Brain microvascular endothelial cell (primary cell): ENCODE measurements at places on chromosomes 1 and 21.
A peak's percentile ranks its signal among the peaks of the same experiment; 100 is the strongest.

DNA sequence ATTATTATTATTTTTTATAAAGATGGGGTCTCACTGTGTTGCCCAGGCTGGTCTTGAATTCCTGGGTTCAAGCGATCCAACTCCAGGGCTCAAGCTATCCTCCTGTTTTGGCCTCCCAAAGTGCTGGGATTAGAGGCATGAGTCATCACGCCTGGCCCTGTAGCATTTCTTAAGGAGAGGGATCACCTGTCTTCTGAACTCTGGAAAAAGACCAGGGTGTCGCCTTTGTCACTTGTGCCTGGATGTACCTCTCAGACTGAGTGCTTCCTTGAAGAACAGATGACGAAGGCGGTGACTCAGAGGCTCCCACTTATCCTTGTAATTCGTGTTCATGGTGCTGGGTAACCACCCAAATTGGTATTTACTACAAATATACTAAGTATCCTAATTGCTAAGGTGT is 2.4 kb upstream of the CGN start:
- DNase-seq: no peak

DNA sequence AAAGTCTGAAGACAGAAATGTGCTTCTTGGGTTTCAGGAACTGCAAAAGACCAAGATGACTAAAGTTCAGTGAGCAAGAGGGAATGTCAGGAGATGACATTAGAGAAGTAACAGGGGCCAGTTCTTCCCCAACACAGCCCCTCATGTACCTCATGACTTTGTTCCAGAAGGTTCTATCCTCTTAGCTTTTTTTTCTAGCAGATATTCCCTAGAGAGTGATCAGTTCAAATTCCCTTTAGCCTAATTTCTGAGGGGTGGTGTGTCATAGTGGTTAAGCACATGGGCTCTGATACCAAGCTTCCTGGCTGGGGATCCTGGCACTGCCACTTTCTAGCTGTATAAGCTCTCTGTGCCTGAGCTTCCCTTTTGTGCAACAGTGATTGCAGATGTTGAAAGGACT is 108.0 kb downstream of the LBR start:
- DNase-seq: no peak

DNA sequence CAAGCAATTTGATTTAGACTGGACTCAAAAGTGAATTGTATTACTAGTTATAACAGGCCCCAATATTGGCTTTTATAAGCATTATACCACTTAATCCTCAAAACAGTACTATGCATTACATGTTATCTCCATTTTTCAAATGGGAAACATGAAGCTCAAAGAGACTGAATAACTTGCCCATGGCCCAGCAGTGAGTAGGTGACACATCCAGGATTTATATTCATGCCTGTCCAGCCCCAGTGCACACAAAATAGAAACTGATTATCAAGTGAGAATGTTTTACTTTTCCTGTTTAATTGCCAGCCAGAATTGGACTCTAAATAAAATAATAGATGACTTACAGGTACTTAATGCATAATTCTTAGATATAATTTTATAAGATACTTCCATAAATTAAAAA is 82.9 kb downstream of the NIBAN1 start:
- no peak for DNase-seq

- no peak for DNase-seq
Observed at GRCh38 chr21:35578831-35579471, 481.4 kb downstream of the SETD4 start.

DNA sequence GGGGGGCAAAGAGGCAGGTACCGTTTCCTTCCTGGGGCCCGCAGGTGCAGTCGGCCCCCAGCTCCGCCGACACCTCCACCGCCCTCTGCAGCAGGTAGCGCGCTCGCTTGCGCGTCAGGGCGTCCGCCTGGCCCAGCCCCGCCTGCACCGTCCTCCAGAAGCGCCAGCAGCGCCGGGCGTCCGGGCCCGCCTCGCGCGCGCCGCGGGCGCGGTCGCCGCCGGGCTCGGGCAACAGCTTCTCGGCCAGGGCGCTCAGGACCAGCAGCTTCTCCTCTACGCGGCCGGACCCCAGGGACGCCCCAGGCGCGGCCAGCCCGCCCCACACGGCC is 863 bp downstream of the TARBP1 start:
- DNase-seq: no peak

DNA sequence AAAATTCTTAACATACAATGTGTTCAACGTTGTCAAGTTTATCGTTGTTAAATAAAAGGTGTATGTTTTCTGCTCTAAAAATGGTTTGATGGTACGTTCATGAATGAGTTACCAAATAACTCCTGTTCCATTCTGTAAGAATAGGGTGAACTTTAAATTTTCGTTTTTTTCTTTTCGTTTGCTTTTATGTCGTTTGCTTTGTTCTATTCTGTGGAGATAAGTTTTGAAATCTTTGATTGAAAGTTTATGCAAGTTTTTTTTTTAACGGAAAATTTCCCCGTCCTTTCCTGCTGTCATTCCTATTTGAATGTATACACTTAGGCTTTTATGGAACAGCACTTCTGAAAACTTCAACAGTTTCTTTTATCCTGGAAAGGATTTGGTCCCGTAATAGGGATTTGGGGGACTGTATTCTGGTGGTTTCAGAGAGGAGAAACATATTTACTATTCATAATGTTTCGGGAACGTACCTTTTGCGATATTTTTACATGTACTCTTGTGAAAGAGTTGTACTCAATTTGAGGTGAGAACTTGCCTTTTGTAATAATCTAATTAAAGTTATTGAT is 1.7 kb downstream of the DR1 start:
- DNase-seq: no peak

DNA sequence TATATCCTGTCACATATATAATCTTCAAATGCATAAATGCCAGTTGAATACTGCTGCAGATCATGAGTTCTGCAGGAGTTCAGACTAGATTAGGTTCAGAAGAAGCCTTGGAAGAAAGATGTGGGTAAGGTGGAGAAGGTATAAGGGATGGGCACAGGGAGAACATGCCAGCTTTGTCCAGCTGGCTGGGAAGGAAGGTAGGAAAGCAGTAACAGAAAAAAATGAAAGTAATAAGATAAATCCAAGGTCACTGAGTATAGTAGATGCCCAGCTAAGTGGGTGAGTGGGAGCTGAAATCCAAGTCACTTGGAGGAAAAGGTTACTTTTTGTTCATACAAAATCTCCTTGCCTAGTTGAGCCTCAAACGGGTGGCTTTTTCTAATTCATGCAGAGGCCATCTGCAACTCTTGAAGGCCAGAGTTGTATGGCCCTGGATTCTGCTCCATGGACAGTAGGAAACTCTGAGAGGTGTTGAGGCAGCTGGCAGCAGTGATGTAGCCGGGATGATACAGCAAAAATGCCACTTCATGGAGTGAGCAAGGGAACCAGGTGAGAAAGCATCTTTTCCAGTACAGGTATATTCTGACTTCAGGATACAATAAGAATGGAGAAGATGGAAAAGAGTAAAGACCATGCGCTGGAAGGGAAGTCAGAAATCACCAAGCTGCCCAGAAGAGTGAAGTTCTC is 3.4 kb downstream of the RCSD1 start:
- DNase-seq: no peak

GRCh38 chr1:200491103-200491502 is 81.3 kb upstream of the ZNF281 start:
- no peak for DNase-seq

DNA sequence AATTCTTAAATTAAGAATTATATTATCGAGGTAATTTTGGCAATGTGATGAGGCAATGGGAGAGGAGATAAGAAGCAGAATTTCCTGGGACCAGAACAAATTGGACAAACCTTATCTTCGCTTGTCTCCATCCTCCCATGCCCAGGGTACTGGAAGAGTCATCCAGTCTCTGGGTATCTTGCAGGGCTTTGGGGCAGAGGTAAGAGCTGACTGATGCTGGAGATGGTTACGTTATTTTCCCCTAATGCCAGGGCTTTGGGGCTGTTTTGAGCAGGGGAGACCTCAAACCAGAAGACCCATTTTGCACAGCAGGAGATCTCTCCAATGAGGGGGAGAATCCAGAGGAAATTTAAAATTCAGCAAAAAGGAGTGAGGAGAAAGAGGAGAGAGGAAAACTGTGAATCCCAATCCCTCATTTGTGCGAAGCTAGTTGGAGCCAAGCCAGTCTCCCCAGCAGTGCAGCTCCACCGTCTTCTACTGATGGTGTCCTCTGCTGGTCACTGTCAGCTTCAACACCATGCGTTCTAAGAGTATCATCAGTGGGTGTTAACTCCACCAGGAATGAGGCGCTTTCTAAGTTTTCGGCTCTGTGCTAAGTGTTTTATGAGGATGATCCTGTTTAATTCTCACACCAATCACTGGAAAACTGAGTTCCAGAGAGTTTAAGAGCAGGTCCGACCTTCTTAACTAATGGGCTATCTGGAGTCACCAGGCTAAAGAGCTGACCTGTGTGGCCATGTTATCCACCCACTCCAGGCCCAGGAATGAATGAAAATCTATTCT is 86.8 kb upstream of the CD34 start:
- peak; percentile 78 for DNase-seq

DNA sequence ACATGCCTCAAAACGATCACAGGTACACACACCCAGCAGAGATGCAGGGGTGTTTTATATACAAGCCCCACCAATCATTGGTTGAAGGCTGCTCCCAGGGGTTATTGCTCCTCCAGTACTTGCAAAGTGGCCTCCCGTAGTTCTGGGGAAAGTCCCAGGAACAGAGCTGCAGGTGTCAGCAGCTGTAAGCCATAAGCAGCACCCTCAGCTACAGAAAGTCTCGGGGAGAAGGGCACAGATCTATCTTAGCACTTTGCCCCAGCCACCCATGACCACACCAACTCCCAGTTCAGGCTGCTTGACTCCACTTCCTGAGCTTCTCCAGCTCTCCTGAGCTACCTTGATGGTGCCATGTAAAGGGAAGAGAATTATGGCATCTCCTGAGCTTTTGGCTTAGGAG is 222.7 kb upstream of the GJB5 start:
- DNase-seq: no peak

- DNase-seq: no peak
Observed at GRCh38 chr1:203364094-203364801, 13.3 kb upstream of the FMOD start.

DNA sequence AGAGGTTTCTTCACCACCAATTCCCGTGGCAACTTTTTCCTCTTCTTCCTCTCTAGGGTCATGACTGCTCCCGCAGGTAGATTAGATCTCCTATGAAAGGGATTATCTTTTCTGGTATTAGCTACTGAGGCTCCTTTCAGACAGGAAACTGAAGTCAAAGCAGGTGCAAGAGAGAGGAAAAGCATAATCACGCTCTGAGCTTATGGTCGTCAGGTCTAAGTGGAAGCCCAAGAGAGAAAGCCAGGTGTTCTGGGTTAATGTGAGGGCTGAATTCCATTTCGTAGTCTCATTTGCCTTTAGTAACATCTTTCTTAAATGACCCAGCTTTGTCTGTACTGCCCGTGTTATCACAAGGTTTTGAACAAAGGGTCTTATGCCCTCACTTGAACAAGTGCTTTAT is 8.3 kb upstream of the MAP3K21 start:
- no peak for DNase-seq

DNA sequence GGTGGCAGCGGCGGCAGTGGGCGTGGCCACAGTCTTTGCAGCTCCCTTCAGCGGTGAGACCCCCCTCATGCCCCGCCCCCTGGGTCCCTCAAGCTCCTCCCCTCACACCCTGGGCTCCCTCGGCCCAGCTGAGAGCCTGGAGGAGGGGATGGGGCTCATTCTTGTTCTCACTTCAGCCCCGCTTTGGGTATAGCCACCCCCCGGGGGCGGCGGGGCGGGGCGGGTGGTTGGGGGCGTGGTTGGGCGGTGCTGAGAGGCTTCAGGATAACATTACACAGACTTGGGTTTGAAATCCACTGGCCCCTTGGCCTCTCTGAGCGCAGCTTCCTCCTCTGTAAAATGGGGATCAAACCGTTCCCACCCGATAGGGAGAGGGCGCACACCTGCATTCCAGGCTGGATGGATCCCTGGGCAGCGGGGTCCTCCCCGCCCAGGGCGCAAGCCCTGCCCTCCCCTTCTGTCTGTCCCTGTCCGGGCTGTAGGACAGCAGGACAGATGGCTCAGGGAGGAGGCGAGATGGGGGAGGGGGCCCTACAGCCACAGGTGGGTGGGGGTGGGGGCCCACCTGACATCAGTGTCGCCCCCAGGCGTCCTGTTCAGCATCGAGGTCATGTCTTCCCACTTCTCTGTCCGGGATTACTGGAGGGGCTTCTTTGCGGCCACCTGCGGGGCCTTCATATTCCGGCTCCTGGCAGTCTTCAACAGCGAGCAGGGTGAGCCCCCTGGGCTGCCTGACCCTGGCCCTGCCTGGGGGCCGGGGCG is 5.1 kb downstream of the CLCNKA start:
- DNase-seq: no peak

- peak; percentile 92 for DNase-seq
Observed at GRCh38 chr1:27968692-27969091, 8.9 kb downstream of the XKR8 start.

DNA sequence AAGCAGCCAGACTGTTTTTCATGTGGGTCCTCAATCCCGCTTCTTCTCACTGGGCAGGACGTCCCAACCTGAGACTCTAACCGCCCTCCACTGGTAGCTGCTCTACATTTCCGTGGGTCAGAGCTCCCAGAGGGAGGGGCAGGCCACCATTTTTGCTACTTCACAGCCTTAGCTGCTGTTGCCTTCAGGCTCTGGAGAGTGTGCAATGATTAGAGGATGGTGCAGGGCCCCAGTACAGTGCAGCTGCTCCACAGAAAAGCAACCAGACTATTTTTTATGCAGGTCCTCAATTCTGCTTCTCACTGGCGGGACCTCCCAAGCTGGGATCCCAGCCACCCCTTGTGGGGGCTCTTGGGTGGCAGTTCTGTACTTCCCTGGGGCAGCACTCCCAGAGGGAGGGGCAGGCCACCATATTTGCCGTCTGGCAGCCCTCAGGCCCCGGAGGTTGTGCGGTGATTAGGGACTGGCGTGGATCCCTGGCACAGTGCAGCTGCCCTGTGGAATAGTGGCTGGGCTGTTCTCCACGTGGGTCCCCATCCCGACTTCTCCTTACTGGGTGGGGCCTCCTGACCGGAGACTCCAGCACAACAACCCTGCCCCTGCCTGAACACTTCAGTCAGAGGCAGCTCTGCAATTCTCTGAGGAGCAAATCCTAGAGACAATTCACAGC is 647.6 kb upstream of the PKN2 start:
- no peak for DNase-seq

- no peak for DNase-seq
Observed at GRCh38 chr1:30305519-30305918, 417.9 kb downstream of the MATN1 start.

DNA sequence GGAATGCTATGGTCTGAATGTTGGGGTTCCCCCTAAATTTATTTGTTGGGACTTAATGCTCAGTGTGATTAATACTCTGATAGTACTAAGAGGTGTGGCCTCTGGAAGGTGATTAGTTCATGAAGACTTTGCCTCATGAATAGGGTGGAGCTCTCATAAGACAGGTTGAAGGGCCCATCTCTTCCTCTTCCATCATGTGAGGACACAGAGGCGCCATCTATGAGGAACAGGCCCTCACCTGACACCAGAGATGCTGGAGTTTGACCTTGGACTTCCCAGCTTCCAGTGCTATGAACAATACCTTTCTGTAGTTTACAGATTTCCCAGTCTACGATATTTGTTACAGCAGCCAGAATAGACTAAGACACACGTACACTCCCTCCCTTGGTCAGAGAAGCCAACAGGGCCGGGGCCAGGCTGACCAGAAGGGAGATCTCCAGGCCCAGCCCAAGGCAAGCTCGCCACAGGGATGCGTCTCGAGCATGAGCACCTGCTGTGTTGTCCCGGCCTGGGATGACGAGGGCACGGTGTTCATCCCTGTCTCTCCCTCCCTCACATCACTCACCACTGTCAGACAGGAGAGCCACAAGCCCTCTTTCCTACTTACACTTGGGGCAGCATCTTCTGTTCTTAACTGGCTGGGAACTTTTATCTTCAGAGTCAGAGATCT is 4.7 kb upstream of the ABCG1 start:
- no peak for DNase-seq
